ENCODE measurements at places on chromosomes 2 and 18.

- no peak for DNase-seq
Measured at GRCh38 chr2:25453199-25453905, 111.6 kb upstream of the DNMT3A start.

DNA sequence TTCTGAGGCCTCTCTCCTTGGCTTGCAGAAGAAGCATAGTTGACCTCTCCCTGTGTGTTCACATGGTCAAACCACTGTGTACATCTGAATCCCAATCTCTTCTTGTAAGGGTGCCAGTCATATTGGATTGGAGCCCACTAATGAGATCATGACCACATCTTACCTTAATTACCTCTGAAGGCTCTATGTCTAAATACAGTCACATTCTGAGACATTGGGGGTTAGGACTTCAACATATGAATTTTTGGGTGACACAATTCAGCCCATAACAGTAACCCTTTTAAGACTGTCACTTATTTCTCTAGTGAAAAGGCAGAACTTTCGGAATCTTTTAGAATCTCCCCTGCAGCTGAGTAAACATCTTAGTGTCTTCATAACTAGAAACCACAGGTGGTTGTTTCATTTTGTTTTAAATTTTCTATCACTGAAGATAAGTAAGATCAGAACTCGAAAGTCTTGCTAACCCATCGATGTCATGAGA, 33.3 kb downstream of the BMP10 start:
- no peak for DNase-seq

- no peak for DNase-seq
Measured at GRCh38 chr18:79566771-79567431, 112.7 kb upstream of the CTDP1 start.

GRCh38 chr2:150152230-150152629, 335.2 kb downstream of the RND3 start:
- DNase-seq, result no peak

DNA sequence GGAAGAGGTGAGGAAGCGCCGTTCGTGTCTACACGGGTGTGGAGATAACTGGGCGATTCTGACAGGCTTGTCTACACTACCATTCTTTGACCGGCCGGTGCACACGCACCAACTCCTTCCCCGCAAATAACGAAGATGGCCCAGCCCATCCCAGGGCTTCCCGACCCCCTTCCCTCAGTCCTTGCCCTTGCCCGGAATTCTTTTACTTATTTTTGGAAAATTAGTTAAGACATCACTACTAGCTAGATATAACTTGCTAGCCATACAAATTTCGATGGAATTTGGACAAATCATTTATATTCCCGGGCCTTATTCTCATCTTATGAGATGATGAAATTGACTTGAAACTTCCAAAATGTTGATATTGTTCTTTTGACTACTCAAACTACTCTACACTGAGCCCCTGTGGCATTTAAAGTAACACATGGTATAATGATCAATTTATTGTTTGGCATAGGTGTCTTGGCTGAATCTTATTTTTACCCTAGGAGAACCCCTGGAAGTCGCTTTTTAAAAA, 1.3 kb downstream of the ERICH2 start:
- no peak for DNase-seq

DNA sequence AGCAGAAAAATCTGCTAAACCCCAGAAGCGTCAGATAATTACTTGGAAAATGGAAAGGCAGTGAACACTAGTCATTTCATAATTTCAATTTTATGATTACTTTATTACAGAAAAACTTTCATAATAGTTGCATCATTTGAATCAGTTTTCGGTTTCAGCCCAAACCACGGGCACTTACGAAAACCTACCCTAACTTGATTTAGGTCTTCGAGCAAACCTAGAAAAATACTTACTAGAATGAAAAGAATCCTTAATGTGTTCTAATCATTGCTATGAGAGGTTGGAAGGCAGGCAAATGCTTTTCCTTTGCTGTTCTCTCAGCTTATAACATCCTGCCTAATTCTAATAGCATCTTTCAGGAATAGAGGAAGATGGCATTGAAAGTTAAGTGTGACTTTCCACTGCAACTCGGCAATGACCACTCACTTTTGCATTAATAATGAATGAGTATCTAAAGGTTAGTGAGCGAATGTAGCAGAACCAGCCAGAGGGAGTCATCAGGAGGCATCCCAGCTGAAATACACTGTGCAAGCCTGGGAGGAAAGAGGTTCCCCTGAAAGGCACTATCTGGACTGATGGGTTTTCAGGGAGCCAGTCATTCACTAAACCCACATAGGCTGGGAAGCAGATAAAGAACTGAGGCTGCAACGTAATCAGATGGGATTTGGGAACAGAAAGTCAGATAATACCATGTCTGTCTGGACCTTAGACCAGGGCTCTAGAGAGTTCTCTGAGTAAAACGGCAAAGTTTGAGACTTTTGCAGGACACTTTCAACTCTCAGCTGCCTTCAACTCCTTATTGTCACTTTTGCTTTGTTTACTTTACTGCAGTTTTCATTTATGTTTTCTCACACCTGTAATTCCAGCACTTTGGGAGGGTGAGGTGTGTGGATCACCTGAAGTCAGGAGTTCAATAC, 520.8 kb downstream of the RNF144A start:
- no peak for DNase-seq

DNA sequence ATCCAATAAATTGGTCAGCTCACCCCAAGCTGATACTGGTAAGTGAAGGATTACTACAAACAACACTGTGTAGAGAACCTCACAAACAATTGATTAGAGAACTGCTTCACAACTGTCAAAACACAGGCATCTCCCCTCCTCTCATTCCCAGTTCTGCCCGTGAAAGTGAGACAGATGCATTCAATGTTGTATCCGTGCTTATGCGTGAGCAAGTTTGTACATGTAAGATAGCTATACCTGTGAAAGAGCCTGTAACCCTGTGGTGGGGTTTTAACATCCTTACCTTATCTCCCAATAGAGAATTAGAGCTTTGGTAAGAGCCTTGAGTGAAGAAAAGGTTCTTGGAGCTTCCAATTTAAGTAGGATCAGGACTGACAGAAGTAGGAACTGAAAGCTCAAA, 9.1 kb downstream of the MARCHF4 start:
- DNase-seq, result no peak

DNA sequence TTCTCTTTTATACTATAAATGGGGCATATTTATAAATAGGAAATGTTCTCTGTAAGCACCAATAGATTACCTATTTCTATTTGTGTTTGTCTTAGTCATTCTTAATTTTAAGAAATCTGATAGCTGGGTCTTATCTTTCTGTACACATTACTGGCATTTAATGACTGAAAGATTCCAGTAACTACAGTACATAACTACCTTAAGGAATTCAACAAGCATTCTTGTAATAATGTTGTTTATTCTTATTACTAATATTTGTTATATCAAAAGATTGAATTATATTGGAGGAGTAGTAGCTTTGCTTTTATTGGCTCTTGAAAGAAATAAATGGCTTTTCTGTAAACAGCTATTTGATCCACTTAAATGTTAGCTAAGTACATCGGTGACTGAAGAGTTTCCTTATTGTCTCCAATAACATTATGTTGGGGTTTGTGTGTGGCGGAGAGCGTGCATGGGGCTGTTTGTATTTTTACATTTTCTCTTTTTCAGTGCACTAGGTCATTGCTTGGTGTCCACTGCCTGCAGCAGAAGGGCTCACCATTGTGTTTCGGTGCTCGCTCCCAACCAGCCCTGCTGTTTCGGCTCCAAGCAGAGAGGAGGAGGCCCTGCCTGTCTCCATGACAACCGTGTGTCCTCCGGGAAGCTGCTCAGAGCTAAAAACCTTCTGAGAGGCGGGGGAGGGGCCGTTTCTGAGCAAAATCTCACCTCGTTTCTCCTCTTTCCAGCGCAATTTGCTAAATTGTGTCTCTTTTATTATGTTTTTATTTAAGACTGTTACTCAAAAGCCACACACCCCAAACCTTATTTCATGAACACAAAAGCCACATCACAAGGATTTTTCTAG, 112.5 kb upstream of the SLC38A11 start:
- no peak for DNase-seq

DNA sequence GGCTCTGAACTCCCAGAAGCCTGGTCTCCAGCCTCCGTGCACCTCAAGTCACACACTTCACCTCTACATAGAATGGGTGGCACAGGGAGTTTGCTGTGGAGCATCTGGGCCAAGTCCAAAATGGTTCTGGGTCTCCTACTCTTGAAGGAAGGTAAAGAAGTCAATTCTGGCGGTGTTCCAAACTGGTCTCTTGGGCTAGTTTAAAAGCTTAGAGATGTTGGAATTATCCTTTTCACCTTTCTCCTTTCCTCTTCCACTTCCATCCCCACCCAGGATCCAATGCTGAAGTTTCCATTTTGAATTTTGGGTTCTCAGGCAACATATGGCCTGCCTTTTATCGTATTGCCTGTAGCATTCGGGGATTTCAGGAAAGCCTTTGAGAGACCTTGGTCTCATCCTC, 325.2 kb downstream of the PDE11A start:
- no peak for DNase-seq

GRCh38 chr2:8219631-8220355, 462.1 kb upstream of the ID2 start:
- no peak for DNase-seq

DNA sequence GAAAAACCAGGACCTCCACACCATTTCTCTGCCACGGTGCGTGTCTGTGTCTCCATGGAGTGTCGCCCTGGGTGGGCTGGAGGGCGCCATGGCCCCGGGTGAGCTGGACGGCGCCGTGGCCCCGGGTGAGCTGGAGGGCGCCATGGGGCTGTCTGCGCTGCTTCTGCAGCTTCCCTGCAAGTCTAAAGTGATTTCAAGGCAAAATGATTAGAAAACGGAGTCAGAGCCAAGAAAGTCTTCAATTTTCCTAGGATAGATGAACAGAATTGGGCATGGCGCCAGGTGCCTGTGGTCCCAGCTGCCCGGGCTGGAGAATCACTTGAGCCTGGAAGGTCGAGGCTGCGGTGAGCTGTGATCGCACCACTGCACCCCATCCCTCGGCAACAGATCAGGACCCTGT, 27.7 kb upstream of the NFATC1 start:
- DNase-seq, result no peak

GRCh38 chr2:61853086-61853846, 594 bp downstream of the FAM161A start:
- DNase-seq, result no peak

- no peak for DNase-seq
Measured at GRCh38 chr18:38851526-38851925, 1285.9 kb upstream of the CELF4 start.

- DNase-seq, result no peak
Measured at GRCh38 chr2:127037476-127037875, 69.5 kb downstream of the BIN1 start.

DNA sequence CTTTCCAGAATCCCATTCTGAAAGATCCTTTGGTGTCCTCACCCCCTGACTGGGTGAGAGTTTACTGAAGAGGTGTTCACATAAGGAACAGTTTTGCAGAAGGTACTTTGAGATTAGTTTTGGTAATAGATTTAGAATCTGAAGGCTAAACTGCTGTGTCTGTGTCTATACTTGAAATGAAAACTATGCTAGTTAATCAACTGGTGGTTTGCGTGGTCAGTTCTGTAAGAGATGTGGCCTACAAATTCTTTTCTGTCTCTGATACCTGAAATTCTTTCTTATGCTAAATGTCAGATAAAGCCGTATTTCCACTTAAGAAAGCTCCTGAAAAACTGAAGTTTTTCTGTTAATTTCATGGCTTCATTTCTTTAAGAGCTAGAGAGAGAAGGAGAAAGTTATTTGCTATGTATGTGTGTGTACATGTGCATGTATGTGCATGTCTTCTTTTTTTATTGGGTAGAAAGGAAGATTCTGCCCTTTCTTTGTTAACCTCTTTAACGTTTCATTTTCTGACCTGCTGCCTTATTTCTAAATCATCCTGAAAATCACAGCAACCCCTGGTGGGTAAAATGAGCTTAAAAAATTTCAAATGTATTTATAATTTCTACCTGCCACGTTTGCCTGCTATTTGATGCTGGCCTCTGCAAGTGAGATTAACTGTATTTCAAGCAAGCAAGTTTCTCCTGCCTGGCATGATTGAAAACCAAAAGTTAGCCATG, 552.0 kb upstream of the NRP2 start:
- no peak for DNase-seq

GRCh38 chr2:236579048-236579745, 9.6 kb downstream of the ACKR3 start:
- DNase-seq, result no peak

DNA sequence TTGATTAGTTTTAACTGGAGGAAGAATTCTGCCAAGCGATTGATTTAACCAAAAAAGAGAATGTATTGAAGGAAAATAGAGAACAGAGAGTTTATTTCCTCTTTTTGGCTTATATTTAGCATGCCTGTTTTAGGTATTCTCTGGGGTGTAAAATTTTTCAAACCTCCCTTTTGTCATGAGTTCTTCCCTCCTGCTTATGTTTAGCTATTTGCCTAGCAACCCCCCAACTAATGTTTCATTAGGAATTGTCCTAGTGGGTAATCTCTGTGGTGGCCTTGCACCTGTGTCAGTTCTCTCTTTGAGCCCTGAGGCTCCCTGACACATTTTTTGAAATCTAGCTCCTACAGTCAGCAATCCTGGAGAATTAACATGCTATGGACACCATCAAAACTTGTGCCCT, 12.5 kb upstream of the REG1B start:
- DNase-seq, result no peak

- DNase-seq, result no peak
Measured at GRCh38 chr2:174561972-174562370, 35.6 kb downstream of the WIPF1 start.

DNA sequence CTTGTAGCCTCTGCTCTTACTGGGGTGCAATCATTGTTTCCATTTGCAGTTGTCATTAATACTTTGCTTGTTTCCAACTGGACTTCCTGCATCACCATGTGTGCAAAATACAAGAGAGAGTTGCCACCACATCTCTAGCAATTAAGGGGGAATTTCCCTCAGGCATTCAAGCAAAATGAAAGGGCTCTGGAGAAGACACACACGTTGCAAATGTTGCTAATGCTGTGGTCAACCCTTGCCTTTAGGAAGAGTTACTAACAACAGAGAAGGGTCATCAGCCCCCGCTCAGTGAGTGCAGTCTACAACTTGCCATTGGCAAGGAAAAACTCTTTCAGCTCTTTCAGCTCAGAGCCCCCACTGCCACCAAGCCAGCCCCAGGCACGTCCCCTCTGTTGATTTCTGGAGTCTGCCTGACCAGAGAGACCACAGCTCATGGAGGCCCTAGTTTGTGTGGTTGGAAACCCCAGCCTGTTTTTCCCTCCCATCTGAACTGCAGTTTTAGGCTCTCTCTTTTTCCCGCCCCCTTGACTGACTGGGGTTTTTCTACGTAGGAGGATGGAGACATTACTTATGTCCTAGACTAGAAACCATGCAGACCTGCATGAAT, 25.9 kb upstream of the GPR45 start:
- no peak for DNase-seq

GRCh38 chr18:31100436-31101182, 1.6 kb downstream of the DSC2 start:
- no peak for DNase-seq

DNA sequence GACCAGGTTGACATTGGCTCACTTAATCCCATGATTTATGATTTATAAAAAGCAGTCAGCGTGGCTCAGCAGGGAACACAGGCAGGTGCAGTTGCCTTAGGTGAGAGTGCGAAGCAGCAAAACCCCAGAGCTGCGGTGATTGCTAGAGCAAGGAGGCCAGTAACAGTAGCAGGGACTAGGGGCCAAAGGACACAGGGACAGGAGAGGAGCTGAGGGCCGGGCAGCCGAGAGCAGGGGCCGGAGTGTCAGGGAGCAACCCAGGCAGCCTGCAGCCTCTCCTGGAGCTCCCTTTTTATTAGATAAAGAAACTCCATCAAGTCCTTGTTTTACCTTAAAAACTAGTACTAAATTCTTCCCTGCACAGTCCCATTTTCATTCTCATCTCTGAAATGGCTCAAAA, 4.3 kb downstream of the MC2R start:
- DNase-seq, result no peak
